ENCODE measurements at places on chromosomes 4 and X. TPM values are rescaled to one million over a fixed set of nuclear protein-coding genes. Genes with fewer than 3 reads are reported as not detected.

The CYBB gene
- total RNA-seq: not detected

The STOX2 gene
- 1.1 TPM for total RNA-seq

The ABLIM2 gene
- 2.7 TPM for total RNA-seq

The INTU gene
- total RNA-seq: 7.4 TPM

The KCNIP4 gene
- not detected for total RNA-seq

The TCEAL5 gene
- total RNA-seq: not detected

The GPC4 gene
- 3.5 TPM for total RNA-seq

The ADGRG2 gene
- 0.07 TPM for total RNA-seq

The CLGN gene
- 0.07 TPM for total RNA-seq

The GPC3 gene
- 19.5 TPM for total RNA-seq

The TRIM75 gene
- total RNA-seq: not detected

The THOC2 gene
- total RNA-seq: 55.6 TPM

The FAM9B gene
- total RNA-seq: not detected

The PARM1 gene
- 3.0 TPM for total RNA-seq

The USP51 gene
- 2.3 TPM for total RNA-seq

The NUDT11 gene
- 10.2 TPM for total RNA-seq

The RGN gene
- 4.7 TPM for total RNA-seq

The ATP8A1 gene
- 4.6 TPM for total RNA-seq

The TXK gene
- total RNA-seq: 0.26 TPM

The PIR gene
- total RNA-seq: 14.0 TPM

The PLRG1 gene
- 102 TPM for total RNA-seq

The HPSE gene
- total RNA-seq: 0.13 TPM

The NUP62CL gene
- not detected for total RNA-seq

The ZMAT1 gene
- 1.1 TPM for total RNA-seq

The HSFX2 gene
- 0.72 TPM for total RNA-seq

The F9 gene
- total RNA-seq: not detected

The HTN1 gene
- total RNA-seq: not detected

The SGMS2 gene
- total RNA-seq: 197 TPM

The HELQ gene
- total RNA-seq: 13.9 TPM

The ETDA gene
- total RNA-seq: not detected

The SLC25A53 gene
- total RNA-seq: 16.4 TPM

The PDLIM3 gene
- 62.4 TPM for total RNA-seq

The NFKB1 gene
- total RNA-seq: 27.4 TPM

The VCX gene
- total RNA-seq: not detected

The TET2 gene
- 10.4 TPM for total RNA-seq

The ETNPPL gene
- not detected for total RNA-seq

All from smooth muscle cell of the pulmonary artery (primary cell).